GM12864 (cell line): ENCODE measurements at places on chromosomes 12 and 14.

- no peak for DNase-seq
Measured at GRCh38 chr14:40599725-40600124, 1007.0 kb upstream of the LRFN5 start.

GRCh38 chr14:24845851-24846250 is 204.1 kb downstream of the STXBP6 start:
- no peak for DNase-seq

DNA sequence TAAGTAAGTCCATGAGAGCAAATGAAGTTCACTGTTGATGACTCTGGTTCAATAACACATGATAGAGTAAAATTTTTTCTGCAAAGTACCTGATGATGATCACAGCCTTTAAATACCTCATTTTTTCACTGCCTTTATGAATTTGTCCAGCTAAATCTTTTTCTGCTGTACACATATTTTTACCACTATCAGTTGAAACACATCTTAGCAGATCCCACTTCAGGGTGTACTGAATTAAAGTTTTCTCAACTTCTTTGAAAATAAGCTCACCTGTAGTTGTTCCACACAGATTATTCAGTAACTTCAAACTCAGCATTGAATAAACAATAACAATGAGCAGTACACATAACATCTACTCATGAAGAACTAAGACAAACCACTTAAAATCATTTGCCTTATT is 385.9 kb downstream of the NELL2 start:
- no peak for DNase-seq

DNA sequence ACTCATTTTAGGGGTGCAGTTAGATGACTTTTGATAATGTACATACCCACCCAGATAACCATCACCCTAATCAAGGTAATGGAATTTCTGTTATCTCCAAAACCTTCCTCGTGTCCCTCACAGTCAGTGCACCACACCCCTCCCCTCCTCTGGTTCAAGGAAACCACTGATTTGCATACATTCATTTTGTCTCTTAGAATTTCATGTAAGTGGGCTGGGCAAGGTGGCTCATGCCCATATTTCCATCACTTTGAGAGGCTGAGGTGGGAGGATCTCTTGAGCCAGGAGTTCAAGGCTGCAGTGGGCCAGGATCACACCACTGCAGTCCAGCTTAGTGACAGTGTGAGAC is 15.7 kb downstream of the ADIPOR2 start:
- no peak for DNase-seq

DNA sequence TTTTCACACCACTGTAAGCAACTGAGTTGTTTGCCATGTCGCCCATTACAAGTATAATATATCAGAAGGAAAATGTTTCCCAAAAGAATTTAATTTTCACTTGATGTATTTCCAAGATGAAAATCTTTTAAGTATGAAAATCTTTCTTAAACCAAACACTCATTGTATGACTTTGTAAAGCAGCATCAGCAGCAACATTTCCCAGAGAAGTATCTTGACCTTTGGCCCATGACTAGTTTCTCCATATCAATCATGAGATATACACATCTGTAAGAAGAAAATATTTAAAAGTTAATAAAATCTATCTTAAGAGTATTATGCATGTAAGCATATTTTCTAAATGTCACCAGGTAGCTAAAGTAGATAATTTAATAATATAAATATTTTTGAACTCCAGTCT is 52.8 kb downstream of the ATP2B1 start:
- no peak for DNase-seq

DNA sequence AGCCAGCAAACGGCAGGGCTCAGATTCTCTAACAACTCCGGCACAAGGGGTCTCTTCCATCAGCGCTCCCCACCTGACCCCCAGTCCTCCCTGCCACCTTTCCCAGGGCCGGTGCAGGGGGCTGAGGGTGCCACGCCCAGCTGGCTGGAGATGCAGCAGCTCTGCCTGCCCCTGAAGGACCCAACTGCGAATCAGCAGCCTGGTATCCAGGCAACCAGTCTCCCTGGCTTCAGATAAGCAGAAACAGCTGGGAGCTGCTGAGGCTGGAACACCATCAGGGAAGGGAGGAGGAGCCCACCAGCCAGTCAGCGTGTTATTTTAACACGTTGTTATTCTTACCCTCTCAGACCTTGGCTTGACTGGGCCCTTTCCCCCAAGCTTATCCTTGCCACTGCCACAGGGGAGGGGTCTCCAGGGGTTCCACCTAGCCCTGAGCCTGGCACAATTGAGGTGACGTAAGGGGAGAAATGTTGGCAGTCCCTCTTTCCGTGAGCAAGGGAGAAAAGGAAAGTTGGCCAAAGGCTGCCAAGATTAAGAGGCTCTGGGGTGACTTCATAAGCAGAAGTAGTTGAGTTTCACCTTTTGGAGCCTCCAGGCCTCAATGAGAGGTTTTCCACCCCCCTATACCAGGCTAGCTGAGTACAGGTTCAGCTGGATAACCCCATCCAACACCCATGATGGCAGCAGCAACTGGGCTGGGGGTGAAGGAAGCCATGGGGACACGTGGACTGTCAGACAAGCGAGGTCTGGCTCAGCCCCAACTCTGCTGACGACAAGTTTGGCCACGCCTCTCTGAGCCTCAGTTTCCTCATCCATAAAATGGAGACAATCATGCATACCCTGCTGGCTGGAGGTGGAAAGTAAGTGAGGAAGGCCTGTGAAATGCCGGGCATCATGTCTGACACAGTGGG is 91.1 kb downstream of the IRF2BPL start:
- no peak for DNase-seq

DNA sequence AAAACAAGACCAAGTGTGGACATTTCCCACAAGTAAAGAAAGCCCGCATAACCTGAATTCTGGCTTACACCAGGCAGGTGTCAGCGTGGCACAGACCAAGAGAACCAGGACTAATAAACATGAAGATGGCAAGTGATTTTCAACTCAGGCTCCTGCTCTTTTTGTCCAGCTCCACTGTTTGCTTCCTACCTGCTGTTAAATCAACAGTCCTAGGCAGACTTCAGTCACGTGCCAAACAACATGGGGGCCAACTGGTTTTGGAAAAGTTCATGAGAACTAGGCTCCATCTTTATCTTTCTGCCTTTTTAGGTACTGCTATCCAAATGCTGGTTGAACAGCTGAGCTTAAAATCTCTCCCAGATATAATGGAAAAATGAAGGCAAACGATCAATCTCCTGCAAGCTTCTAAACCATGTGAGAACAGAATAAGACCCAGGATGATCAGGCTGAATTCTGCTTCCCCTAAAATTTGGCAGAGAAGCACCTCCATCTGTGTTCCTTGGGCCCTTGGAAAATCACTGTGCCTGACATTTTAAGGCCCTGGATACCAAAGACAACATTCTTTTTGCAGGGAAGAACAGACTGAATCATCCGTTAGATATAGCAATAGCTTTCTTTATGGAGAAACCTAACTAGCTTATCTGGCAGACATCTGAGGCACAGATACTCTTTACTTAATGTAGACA is 215.6 kb upstream of the USP15 start:
- DNase-seq, result no peak

GRCh38 chr14:105742531-105742848 is 216.1 kb downstream of the TMEM121 start:
- peak; percentile 38 for DNase-seq

DNA sequence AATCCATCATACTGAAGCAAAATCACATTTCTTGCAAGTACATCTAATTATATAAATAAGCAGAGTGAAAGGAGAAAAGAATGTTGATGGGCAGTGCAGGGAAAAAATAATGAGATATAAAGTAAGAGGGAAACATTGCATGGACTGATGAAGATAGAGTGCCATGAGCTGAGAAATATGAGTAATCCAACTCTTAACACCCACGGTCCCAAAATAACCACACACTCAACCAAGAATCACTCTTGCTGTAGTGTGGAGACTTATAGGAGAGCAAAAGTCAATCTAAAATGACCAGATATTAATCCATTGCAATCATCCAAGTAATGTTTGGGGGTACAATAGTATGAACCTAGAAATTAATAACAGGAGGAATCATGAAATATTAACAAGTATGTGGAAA is 40.2 kb downstream of the MYF5 start:
- no peak for DNase-seq

DNA sequence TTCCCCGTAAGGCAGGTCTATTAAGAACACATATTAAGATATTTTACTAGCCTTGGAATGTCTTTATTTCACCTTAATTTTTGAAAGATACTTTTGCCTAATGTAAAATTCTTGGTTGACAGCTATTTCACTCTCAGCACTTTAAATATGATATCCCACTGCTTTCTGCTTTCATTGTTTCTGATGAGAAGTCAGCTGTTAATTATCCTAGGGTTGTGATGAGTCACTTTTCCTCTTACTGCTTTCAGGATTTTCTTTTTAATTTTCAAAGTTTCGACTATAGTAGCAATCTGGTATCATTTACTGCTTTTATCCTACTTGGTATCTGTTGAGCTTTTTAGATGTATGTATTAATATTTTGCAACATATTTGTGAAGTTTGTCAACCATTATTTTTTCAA is 578.9 kb upstream of the ATP2B1 start:
- no peak for DNase-seq

GRCh38 chr12:78698747-78699146 is 165.8 kb upstream of the SYT1 start:
- DNase-seq, result no peak

GRCh38 chr14:55730592-55731310 is 150.7 kb downstream of the KTN1 start:
- no peak for DNase-seq

DNA sequence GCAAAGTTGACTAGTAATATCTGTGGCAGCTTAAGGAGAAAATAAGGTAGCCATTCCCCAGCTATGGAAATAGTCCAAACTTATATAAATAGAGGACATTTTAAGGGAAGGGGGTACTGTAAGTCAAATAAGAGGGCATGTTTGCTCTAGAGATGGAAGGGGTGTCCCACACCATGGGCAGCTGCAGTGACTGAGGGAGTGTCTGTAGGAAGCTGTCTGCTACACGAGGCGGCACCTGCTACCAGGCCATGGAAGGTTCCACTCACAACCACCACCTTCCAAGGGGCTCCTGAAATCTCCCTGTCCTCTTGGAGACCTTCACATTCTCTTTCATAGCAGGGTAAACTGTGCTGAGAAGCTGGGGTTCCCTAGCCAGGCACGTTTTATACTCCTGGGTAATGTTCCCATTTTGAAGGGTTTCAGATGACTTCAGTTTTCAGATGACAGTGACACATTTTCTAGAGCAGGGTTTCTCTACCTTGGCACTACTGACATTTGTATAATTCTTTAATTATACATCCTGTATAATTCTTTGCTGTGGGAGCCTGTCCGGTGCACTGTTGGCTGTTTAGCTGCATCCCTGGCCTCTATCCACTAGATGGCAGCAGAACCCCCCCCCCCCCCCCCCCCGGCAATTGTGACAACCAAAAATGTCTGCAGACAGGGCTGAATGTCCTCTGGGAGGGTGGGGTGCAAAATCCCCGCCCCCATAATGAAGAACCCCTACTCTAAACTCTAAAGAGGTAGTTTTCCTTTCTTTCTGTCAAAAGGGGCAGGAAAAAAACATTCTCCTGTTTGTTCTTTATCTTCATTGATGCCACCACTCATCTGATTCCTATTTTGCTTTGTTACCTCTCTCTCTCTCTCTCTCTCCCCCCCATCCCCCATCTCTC is 11.6 kb upstream of the SMCO2 start:
- DNase-seq, result no peak

DNA sequence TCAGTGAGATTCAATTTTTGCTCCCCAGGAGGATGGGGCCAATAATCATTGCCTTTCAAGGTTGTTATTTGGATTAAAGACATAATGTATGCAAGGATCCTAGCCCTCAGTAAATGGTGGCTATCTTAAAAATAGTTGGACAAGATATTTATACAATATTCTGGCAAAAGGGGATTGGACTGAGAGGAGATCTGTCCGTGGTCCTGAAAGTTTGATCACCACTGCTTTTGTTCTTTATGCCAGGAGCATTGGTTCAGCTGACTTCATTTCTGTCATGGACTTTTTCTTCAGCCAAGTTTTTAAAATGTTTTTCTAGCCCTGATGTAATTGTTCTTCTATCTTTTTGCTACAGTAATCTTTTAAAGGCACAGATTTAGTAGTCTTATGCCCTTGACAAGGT is 70.2 kb upstream of the TCL1A start:
- DNase-seq, result no peak

- no peak for DNase-seq
Measured at GRCh38 chr12:19220852-19221466, 91.4 kb downstream of the PLEKHA5 start.

GRCh38 chr14:64821651-64822050 is 58.1 kb downstream of the SPTB start:
- no peak for DNase-seq

DNA sequence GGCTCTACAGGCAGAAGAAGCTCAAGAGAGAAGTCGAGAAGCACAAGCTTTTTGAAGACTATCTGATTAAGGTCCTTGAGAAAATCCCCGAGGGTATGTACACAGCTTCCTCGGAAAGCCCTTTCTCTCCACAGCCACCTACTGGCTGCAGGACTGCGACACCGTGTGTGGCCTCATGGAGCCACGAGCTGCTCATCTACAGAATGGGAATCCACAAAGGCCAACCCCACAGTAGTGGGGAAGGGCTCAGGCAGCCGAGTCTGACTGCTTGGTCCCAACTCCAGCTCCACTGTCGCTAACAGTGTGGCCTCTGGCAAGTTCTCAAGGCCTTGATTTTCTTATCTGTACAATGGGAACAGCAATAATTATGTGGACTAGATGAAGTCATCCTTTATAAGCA is 2.5 kb downstream of the CCDC197 start:
- no peak for DNase-seq

DNA sequence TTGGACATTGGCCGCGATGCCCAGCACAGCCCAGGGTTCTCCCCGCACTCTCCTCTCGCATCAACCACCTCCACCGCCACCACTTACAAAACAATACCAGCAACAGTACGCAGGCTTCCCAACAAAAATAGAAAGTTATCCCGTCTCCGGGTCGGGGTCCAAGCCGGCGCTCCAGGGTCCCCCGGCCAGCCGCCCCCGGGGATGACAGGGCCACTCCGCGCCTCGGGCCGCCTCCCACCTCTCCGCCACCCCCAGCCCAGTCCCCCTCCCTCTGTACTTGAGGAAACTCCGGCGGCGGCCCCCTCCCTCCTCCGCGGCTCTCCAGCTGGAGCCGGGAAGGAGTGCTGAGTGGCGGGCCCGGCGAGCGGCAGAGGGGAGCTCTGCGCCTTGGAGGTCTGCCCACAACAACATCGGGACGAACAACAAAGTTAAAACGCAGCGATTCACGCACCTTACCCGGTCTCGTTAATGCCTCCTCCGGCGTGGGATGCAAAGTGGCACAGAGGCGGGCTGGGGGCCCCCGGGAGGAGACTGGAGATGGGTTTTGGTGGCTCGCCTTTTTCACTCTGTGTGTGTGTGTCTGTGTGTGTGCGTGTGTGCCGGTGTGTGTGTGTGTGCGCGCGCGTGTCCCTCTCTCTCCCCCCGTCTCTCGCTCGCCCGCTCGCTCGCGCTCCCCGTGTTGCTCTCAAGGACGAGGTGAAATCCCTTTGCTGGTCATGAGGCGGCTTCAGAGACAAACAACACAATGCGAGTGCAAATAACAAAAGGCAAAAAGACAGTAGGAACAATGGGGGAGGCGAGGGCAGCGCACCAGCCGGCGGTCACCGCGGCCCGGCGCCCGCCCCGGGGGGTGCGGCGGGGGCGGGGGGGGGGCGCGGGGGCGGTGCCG is 386.8 kb downstream of the BCAT1 start:
- DNase-seq, result no peak
